ENCODE measurements at places on chromosomes 5 and 9.

DNA sequence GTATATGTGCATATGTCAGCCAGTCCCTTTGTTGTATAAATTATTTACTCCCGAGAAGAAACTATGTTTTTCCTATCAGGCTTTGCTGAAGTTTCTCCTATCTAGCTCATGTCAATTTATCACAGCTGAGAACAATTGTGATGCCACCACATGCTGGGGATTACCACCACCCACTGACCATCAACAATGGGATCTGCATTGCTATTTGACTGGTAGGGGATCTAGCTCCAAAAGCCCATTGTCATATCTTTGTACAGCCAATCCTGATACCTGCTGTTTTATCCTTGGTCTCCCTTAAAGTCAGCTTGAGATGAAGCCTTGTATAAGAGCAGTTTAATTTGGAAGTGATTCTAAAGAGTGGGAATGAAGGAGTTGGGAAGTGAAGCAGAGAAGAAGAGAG is 53.9 kb upstream of the KCNN2 start:
- no peak for DNase-seq

GRCh38 chr5:84682531-84682930 is 297.9 kb upstream of the EDIL3 start:
- no peak for DNase-seq

- DNase-seq = no peak
Measured at GRCh38 chr9:82022121-82022520, 33.5 kb downstream of the SPATA31D1 start.

DNA sequence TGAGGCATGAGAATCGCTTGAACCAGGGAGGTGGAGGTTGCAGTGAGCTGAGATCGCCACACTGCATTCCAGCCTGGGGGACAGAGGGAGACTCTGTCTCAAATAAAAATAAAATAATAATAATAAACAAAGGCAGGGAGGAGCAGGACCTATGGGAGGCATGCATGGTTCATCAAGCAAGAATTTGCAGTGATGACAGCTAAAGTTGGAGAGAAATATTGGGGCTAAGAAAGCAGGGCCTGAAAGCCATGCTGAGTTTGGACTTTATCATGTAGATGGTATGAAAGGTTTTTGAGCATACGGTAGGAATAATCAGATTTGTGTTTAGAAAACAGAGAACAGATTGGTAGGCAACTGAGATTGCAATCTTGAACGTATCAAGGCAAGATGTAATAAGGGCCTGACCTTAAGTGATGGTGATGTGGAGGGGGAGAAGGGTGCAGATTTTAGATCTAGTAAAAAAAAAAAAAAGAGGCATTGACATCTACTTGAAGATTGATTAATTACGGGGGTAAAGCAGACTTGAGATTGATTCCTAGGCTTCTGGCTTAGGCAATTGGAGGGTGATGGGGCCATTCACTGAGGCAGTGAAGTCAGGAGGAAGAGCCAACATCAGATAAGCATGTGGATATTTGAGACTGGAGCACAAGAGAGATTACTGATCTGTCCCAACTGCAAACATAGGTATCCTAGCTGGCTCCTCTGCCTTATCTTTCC is 50.7 kb downstream of the CFAP95 start:
- DNase-seq = no peak

DNA sequence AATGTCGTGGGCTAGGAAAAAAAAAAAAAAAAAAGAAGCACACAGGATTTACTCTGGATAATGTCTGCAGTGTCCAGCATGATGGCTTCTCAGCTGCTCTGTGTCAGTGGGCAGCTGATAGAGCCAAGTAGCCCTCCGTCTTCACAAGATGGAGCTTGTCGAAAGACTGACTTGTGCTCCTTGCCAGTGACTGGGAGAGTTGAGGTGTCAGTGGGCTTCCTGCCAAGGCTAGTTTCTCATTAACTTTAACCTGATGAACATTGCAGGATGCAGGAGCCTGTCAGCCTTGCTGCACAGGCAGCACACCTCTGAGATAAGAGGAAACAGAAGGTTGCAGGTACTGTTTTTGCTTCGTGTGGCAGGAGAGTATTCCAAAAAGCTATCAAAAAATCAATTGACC is 171.4 kb upstream of the SGCD start:
- no peak for DNase-seq

GRCh38 chr5:156735477-156735876 is 114.6 kb upstream of the PPP1R2B start:
- DNase-seq = no peak
